ENCODE measurements at places on chromosomes 16 and 17.

DNA sequence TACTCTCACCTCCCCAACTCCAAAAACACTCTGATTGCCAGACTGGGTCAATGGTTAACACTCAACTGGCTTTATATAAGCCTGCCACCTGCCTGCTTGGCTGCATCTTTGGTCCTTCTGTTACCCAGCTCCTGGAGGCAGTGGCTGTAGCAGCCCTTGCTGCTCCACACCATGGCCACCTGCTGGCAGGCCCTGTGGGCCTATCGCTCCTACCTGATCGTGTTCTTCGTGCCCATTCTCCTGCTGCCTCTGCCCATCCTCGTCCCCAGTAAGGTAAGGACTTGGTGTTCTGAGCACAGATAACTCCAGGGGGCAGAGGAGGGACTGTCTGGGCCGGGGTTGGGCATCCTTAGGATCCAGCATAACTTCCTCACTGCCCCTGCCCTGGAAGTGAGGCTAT, at the start of gene SLC13A2:
Gene SLC13A2 (plus strand): TSS at position 103 of the 400 bp plus-strand sequence. CDS start 69 bp downstream, at position 172.
- DNase-seq = no peak

DNA sequence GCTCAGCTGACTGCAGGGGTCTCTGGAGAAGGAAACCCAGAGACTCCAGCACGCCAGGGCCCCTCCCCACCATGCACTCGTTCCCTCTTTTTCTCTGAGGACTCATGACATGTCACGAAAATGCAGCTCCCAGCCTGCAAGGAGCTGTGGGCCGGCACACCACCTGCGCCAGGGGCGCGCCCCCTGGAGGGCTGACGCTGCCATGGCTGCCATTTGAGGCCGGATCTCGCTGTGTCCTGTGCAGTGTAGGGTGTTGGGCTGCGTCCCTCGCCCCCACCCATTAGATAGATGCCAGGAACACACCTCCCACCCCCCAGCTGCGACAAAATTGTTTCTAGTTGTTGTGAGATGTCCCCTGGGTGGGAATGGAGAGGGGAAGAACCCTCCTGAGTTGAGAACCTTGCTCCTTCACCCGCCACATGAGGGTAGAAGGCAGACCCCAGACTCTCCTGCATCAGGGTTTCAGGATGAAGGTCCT, 8.2 kb downstream of the SYNGR2 start:
- peak; percentile 36 for DNase-seq

DNA sequence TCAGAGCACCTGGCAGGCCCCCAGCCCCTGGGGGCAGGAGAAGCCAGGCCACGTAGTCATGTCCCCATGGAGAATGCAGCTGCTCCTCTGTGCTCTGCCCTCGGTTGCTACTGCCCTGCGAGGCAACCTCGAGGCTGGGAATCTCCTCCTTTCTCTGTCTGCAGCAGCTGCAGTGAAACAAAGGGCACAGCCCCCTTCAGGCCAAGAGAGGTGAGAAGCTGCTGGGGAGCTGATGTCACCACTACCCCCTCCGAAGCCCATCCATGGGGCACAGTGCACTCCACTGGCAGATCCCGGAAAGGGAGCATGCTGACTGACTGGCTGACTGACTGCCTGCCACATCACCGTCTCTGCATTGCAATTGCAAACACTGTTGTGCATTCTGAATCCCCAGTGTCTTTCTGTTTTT, 103.7 kb downstream of the GRIN2A start:
- DNase-seq = no peak

DNA sequence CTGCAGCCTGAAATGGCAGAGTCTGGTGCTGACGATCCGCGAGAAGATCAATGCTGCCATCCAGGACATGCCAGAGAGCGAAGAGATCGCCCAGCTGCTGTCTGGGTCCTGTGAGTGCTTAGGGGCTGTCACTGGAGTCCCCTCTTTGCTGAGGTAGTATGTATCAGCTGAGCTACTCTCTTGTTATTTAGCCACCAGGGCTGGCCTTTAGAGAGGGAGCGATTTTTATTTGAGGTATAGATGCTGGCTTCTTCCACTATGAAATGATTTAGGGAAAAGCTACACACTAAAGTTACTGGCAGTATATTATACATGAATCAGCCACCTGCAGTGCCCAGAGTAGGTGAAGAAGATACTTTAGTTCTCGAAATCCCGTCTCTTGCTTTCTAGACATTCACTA, 2.6 kb downstream of the CDK5RAP3 start:
- DNase-seq = no peak

DNA sequence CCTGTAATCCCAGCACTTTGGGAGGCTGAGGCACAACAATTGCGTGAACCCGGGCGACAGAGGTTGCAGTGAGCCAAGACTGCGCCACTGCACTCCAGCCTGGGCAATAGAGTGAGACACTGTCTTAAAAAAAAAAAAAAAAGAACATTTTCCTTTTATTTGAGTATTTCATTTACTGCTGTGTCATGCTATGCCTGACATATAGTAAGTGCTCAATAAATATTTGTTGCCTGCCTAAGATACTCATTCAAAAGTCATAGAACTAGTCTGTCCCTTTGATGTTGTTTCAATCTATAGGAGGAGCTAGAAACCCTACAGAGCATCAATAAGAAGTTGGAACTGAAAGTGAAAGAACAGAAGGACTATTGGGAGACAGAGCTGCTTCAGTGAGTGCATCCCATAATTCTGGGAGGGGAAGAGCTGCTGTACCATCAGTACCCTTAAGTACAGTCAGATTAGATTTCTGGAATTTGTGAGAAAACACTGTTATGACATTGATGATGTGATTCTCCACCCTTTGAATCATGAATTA, 20.0 kb downstream of the CALCOCO2 start:
- no peak for DNase-seq

DNA sequence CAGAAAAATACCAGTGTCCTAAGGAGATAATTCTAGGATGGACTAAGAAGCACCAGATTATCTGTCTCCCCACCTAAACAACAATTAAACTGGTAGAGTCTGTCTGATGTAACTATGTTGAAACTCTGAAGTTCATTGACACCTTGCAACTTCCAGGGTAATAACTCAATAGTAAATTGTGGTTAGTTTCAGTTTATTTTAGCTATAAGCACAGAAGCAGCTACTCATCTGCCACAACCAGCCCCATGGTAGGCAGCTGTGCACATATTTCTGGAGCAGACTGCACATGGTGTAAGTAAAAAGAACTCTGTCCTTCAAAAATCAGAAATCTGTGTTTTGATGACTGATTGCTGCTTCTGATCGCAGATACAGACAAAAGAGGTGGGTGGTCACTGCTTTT, 852.1 kb downstream of the CDH11 start:
- no peak for DNase-seq

DNA sequence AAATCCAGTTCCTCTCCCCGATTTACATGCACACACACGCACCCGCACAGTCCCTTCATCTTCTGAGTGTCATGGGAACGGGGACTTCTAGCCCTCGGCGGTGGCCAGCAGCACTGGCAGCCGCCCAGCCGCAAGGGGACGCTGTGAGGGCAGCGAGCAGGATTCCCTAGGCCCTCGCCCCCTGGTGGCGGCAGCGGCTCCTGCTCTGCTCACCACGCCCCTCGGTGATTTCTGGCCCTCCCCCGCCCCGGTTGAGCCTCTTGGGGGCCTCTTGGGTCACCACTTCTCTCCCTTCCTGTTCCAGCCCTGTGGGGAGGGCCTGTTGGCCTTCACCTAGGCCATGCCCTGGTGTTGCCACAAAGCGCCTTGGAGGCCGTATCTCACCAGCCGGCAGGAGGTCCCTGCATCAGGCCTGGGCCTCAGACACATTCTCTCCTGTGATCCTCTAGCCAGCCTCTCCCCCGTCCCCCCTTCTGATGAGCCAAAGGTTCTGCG, 75.2 kb upstream of the KSR1 start:
- DNase-seq = peak; percentile 35

- no peak for DNase-seq
These were observed 240 bp downstream of the WBP2 start for GRCh38 chr17:75854881-75855309.

DNA sequence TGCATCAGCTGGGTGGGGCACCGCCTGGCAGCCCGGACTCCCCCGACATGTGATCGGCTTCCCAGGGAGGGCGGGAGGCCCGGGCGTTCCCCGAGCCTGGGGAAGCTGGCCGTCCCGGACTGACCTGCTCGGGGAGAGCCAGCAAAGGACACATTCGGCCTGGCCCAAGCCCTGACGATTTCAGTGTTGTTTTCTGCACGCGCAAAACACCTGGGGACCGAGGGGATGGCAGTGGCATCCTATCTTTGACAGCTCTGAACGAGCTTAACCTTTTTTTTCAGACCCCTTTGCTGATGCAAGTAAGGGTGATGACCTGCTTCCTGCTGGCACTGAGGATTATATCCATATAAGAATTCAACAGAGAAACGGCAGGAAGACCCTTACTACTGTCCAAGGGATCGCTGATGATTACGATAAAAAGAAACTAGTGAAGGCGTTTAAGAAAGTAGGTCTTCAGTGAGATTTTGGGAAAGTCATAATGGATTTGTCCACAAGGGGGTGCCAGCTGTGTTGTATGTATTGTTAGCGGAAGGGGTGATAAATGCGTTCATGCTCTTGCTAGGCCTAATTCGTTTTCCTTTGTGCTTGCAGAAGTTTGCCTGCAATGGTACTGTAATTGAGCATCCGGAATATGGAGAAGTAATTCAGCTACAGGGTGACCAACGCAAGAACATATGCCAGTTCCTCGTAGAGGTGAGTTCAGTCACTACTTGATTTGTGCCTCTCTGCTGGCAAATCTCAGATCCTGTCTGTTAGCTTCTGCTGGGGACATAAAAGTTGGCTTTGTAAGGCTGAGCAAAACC, 1.0 kb downstream of the EIF1 start:
- DNase-seq = peak; percentile 68

- peak; percentile 62 for DNase-seq
These were observed 948 bp downstream of the UTP18 start for GRCh38 chr17:51261024-51261963.

DNA sequence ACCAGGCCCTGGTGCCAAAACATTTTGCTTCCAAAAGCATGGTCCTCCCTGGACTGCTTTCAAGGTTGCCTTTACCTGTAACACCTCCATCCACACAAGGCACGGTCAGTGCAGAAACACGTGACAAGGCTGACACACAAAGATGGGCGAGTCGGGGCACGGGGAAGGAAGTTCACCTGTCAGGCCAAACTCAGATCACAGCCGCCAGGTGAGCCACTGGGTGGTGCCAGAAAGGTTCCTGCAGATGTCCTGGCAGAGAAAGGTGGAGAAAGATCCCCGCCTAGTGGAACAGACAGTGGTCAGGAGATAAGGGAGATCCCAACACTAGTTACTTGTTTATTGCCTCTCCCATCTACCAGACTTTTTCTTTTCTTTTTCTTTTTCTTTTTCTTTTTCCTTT, 155.3 kb downstream of the AIPL1 start:
- no peak for DNase-seq

- no peak for DNase-seq
These were observed 120.7 kb downstream of the CDH8 start for GRCh38 chr16:61915569-61915968.

DNA sequence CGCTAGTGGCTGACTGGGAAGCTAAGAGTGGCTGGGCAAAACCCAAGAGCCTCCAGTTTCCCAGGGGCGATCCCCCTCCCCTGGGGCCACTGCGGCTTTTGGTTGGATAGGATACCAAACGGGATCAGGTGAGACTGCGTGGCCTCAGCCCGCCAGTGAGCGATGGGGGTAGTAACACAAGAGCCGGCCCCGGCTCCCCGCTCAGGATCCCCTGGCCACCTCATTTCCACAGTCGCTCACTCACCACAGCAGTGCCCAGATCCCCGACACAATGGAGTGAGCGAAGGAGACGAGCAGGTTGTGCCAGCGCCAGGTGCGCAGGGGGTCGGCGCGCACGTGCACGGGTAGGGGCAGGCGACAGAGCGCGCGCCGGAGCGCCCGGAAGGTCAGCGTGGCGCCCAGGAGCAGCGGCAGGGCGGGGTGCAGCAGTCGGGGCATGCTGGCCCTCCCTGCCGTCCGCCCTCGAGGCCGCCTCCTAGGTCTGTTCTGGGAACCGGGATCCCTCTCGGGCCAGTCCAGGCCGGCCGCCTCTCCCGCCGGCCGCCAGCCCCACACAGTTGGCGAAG, 290 bp downstream of the TLCD1 start:
- peak; percentile 68 for DNase-seq

GRCh38 chr16:68592466-68593337, 52.4 kb upstream of the CDH3 start:
- DNase-seq = no peak

- DNase-seq = no peak
These were observed 12.2 kb upstream of the TERF2 start for GRCh38 chr16:69397821-69398521.

DNA sequence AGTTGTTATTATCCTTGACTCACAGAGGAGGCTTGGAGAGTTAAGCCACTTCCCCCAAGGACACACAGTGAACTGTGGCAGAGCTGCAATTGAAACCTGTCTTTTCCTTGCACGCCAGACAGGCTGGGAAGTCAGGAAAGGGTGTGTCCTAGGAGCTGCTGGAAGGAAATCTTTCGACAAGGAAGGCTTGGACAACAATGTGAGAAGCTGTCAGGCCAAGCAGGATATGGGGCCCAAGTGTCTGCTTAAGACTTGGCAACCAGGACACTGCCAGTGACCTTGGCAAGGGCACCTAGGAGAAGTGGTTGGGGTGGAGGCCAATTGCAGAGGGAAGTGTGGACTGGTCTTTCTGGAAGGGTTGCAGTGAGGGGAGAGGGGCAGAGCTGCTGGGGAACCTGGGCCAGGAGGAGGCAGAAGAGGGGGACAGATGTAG, 2.1 kb upstream of the CAMKK1 start:
- DNase-seq = no peak

DNA sequence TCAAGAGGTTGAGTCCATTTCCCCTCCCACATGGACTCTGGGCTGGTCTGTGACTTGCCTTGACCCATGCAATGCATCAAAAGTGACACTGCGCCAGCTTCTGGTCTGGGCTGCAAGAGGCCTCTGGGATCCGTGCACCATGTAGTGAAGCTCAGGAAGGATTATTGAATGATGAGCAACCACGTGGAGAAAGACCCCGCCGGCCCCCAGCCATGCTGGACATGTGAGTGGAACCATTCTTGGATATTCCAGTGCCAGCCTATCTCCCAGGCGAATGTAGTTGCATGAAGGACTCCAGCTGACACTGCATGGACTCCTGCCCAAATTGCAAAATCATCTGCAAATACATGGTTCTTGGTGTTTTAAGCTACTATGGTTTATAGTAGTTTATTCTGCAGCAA, 7.6 kb upstream of the ALOX15B start:
- DNase-seq = no peak

DNA sequence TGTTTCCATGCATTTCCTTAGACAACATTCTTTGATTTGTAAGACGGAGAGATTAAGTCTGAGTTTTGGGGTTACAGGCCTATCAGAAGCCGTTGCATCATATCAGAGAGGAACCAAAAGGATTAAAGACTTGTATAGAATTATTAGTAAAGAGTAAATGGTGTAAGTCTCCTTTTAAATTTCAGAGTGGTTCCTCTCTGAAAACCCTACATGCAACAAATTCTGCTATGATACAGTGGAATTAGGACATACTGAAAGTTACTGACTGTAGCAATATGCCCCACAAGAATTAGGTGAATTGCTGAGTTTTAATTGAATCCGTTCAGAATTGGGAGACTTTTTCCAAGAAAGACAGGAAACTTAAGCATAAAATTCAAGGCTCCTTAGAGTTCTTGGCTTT, 221.6 kb downstream of the FTO start:
- no peak for DNase-seq

- no peak for DNase-seq
These were observed 183.1 kb downstream of the SALL1 start for GRCh38 chr16:50967827-50968612.

- DNase-seq = no peak
These were observed 228.9 kb upstream of the FOXF1 start for GRCh38 chr16:86281421-86281820.

GRCh38 chr17:66152756-66153155, 39.2 kb downstream of the CEP112 start:
- DNase-seq = no peak

Measured in KG1 (cell line).